GM23248 (cell line): ENCODE measurements at places on chromosomes 3 and 15.

DNA sequence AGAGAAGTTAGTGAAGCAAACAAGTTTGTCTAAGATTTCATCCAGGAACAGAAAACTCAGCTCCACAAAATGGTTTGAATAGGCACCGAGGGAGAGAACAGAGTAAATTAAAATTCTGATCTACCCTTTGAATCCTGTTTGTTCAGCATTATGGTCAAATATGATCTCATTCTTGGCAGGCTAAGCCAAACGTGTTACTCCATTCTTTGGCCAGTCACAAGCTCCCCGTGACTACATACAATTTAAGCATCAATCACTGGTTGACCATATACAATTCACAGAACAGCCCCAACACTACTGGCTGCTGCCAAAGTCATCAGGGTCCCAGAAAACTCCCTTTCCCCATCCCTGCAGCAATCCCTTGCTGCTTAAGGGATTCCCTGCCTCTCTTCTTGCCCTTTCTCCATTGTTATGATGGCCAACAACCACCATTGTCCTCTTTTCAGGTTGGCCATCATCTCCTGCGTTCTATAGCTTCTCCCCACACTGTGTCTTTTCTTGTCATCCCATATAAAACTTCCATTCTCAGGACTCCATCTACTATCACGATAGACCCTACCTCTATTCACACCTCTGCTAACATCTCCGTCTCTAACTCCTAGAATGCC is 46.3 kb downstream of the GOLIM4 start:
- peak; percentile 87 for DNase-seq
- H3K4me1 ChIP-seq, result peaks cover 38% of the 10 kb centered on the region
- no peaks in the 10 kb centered on the region for H3K27me3 ChIP-seq
- H3K36me3 ChIP-seq, result no peaks in the 10 kb centered on the region
- H3K4me3 ChIP-seq, result no peak overlapping the region

DNA sequence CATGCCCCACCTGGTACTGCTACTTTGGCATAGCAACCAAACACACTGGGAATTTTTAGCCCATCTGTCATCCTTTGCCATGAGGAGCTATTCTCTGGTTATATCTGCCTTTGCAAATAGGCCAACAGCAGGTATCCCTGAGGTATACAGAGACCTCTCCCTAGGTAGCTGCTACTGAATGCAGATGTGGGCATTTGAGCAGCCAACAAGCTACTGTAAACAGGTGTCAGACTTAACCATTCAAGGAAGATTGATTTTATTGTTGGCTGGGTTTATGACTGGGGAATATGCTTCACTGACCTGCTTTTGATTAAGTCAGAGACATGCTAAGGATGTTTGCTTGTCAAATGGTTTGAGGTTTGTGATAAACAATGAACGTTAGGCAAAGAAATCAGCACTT is 183.2 kb downstream of the OXSM start:
- no peaks in the 10 kb centered on the region for H3K4me1 ChIP-seq
- H3K4me3 ChIP-seq, result no peak overlapping the region
- no peaks in the 10 kb centered on the region for H3K36me3 ChIP-seq
- no peak overlapping the region for H3K27ac ChIP-seq

- H3K36me3 ChIP-seq, result no peaks in the 10 kb centered on the region; the same call in 1 of the 2 replicates
- no peak overlapping the region for H3K4me3 ChIP-seq
- no peak for DNase-seq
- H3K27me3 ChIP-seq, result no peaks in the 10 kb centered on the region
Measured at GRCh38 chr15:49558929-49559328, 61.7 kb downstream of the FAM227B start.

DNA sequence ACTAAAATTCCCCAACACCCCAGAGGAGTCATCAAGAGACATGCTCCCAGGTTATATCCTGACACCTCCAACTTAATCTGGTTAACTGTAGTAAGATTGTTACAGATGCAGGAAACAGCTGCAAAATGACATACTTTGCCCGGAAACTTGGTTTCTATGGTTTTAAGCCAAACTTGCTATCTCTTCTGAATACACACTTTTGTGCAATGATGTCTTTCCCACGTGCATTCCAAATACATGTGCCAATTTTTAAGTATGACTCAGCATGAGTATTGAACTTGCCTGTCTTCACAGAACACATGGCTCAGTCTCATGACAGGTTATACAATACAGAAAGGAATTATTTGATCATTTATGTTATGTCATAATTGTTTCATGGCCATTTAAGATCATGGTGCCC is 207.0 kb upstream of the DCBLD2 start:
- DNase-seq, result peak; percentile 94
- peaks cover 12% of the 10 kb centered on the region for H3K4me1 ChIP-seq
- H3K27ac ChIP-seq, result peak overlapping the region; percentile 60
- H3K27me3 ChIP-seq, result no peaks in the 10 kb centered on the region

DNA sequence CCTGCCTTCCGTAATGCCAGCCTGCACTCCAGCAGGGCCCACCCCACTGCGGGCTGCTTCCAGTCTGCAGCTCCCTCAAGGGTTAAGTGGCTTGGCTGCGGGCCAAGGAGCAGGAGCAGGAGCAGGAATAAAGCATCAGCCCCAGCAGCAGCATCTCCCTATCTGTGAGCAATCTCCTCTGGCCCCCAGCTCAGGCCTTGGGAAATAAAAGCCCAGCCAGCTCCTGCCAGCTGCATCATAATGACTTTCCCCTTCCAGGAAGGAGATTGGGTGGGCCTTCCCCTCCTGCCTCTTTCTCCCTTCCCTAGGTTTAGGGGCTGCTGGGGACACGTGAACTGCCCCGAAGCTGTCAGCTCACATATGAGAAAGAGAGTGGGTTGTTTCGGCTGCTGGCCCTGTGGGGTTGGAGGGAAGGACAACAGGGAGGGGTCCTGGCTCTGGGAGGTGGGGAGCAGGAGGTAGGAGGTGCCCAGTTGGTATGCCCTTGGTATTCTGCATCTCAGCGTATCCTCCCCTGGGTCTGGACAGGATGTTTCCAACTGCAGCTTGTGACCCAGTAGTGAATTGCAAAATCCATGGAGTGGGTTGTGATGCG is 34.6 kb upstream of the FGD5 start:
- no peaks in the 10 kb centered on the region for H3K4me1 ChIP-seq
- no peaks in the 10 kb centered on the region for H3K36me3 ChIP-seq
- H3K27ac ChIP-seq, result no peak overlapping the region
- DNase-seq, result no peak
- peaks cover 14% of the 10 kb centered on the region; the same call in 1 of the 2 replicates for H3K27me3 ChIP-seq

DNA sequence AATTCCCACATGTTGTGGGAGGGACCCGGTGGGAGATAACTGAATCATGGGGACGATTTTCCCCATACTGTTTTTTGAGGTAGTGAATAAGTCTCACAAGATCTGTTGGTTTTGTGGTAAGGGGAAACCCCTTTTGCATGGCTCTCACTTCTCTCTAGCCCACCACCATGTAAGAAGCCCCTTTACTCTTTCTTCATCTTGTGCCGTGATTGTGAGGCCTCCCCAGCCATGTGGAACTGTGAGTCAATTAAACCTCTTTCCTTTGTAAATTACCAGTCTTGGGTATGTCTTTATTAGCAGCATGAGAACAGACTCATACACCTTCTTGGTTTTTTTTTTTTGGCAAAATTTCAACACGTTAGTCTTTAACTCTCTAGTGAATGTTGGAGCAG is 18.1 kb downstream of the ARL8B start:
- H3K27ac ChIP-seq, result peak overlapping the region; percentile 55
- H3K4me1 ChIP-seq, result peaks cover 36% of the 10 kb centered on the region
- peak overlapping the region; percentile 30; the same call in 1 of the 2 replicates for H3K4me3 ChIP-seq
- H3K27me3 ChIP-seq, result no peaks in the 10 kb centered on the region
- no peak for DNase-seq

GRCh38 chr3:184145111-184145524 is 10.0 kb downstream of the EIF2B5 start:
- H3K27ac ChIP-seq, result no peak overlapping the region
- H3K4me1 ChIP-seq, result no peaks in the 10 kb centered on the region

GRCh38 chr3:163626753-163627152 is 1451.5 kb downstream of the SI start:
- no peak for DNase-seq
- H3K27ac ChIP-seq, result no peak overlapping the region
- H3K27me3 ChIP-seq, result no peaks in the 10 kb centered on the region
- H3K4me3 ChIP-seq, result no peak overlapping the region
- H3K4me1 ChIP-seq, result no peaks in the 10 kb centered on the region
- H3K36me3 ChIP-seq, result no peaks in the 10 kb centered on the region

DNA sequence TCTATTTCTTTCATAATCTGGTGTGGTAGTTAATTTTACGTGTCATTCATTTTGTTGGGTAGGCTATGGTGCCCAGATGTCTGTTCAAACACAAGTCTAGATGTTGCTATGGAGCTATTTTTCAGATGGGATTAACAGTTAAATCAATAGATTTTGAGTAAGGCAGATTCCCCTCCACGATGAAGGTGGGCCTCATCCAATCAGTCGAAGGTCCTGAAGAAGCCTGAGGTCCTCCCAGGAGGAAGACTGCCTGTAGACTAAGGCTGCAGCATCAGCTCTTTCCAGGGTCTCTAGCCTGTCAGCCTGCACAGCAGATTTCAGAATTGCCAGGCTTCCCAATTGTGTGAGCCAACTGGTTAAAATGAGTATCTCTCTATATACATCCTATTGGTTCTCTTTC is 92.9 kb downstream of the GABRB3 start:
- no peaks in the 10 kb centered on the region for H3K4me1 ChIP-seq
- DNase-seq, result no peak
- H3K27me3 ChIP-seq, result no peaks in the 10 kb centered on the region
- no peak overlapping the region for H3K27ac ChIP-seq
- no peaks in the 10 kb centered on the region for H3K36me3 ChIP-seq
- no peak overlapping the region for H3K4me3 ChIP-seq

DNA sequence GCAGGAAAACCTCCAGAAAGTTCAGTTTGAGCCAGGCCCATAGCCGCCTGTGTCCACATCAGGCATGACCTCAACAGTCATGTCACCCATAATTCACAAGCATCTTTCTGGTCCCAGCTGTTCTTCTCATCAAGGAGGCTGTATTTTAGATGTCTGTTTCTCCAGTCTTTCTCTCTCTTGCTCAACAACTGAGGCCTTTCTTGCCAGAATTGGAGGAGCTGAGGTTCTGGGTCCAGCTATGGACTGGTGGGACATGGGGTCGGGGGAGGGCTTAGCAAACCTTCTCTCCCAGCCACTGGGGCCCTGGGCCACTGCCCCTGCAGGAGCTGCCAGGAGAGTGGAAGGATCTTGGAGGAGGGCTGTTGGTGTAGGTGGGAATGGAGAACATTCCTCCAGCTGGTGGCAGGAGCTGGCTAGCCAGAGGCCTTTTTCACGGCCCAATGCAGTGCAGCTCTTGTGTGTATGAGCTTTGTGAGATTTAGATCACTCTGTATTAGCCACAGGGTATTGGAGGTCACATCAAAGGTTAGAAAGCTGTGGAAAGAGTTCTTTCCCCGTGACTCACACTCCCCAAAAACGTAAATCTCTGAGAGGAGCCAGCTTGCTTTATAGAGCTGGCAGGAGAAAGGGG is 23.5 kb downstream of the MAGEF1 start:
- no peaks in the 10 kb centered on the region for H3K36me3 ChIP-seq
- no peak overlapping the region for H3K4me3 ChIP-seq
- H3K27me3 ChIP-seq, result no peaks in the 10 kb centered on the region
- DNase-seq, result peak; percentile 83
- H3K4me1 ChIP-seq, result peaks cover 26% of the 10 kb centered on the region

DNA sequence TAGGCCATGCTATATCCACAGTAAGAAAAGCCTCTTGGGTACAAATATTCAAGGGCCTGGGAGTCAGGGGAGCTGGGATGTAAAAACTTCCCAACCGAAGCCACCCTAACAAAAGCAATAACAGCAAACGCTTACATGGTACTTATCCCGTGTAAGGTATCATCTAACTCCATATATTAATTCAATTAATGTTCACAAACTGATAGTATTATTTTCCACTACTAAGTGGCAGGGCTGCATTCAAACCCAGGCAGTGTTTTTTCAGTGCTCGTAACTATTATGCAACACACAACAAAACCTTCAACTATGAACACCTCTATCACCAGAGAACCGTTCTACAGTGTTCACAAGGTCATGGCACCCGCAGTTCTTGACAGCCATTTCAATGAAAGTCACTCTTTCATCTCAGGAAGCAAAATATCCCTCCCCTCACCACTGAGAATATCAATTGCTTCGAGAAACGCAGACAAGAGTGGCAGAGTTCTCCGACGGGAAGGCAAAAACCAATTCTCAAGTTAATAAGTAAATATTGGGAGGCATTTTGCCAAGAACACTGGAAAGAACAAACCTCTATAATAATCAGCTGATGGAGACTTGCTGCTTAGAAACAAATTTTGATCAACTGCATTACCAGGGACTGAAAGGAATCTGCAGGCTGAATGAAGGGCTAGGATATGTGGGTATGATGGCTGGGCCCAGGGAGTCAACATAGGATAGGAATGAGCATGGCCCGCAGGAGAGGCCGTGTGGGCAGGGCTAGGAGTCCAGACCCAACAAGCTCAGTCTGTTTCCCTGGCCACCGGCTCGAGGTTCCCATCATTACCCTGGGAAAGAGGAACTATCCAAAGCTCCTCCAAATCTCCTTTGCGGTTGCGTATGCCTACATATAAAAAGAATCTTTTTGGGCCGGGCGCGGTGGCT is 72.3 kb downstream of the XXYLT1 start:
- H3K4me1 ChIP-seq, result peaks cover 35% of the 10 kb centered on the region
- no peaks in the 10 kb centered on the region for H3K36me3 ChIP-seq
- peak overlapping the region; percentile 79 for H3K27ac ChIP-seq
- no peak overlapping the region; the same call in 1 of the 2 replicates for H3K4me3 ChIP-seq

GRCh38 chr3:54357301-54357700 is 234.9 kb downstream of the CACNA2D3 start:
- no peak overlapping the region for H3K4me3 ChIP-seq
- H3K36me3 ChIP-seq, result no peaks in the 10 kb centered on the region
- H3K4me1 ChIP-seq, result no peaks in the 10 kb centered on the region
- no peak overlapping the region for H3K27ac ChIP-seq

- DNase-seq, result no peak
- H3K36me3 ChIP-seq, result peaks cover 17% of the 10 kb centered on the region
- no peak overlapping the region for H3K4me3 ChIP-seq
- H3K4me1 ChIP-seq, result peaks cover 16% of the 10 kb centered on the region
Measured at GRCh38 chr3:112587336-112587735, 25.5 kb downstream of the SLC35A5 start.

DNA sequence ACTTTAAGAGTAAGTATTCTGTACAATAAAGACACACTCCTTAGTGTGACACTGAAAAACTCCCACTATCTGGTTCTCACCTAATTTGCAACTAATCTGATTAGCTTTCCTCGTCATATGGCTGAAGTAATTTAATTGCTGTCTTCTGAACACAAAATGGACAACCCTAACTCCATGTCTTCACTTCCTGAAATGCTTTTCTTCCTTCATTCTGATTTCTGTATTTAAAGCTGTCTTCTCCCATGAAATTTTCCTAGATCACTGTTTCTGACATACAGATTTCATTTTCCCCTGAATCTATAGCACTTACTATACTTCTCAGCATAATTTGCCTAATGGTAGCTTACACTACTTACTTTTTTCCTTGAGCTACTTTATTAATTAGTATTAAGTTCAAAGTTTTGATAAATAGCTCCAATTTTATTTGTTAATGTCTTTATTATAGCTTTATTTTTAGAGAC is 6.3 kb downstream of the CCPG1 start:
- no peak for DNase-seq
- H3K4me3 ChIP-seq, result no peak overlapping the region
- no peak overlapping the region for H3K27ac ChIP-seq
- peaks cover 23% of the 10 kb centered on the region for H3K4me1 ChIP-seq
- H3K27me3 ChIP-seq, result no peaks in the 10 kb centered on the region
- H3K36me3 ChIP-seq, result no peaks in the 10 kb centered on the region

- no peaks in the 10 kb centered on the region for H3K27me3 ChIP-seq
- DNase-seq, result peak; percentile 52
- H3K36me3 ChIP-seq, result peaks cover under 1% of the 10 kb centered on the region; the same call in 1 of the 2 replicates
Measured at GRCh38 chr15:89893027-89893426, 767 bp downstream of the AP3S2 start.

GRCh38 chr15:49824775-49825099 is 203.9 kb downstream of the DTWD1 start:
- no peak for DNase-seq
- H3K36me3 ChIP-seq, result no peaks in the 10 kb centered on the region
- no peak overlapping the region for H3K4me3 ChIP-seq
- no peak overlapping the region for H3K27ac ChIP-seq
- H3K27me3 ChIP-seq, result no peaks in the 10 kb centered on the region
- H3K4me1 ChIP-seq, result no peaks in the 10 kb centered on the region
